Stimulated activated CD4-positive, alpha-beta T cell treated with anti-CD3 and anti-CD28 coated beads, TNF-alpha, amount 100 ng/mL, for 1 hour (primary cell): ENCODE measurements at places on chromosomes 13 and 19.

DNA sequence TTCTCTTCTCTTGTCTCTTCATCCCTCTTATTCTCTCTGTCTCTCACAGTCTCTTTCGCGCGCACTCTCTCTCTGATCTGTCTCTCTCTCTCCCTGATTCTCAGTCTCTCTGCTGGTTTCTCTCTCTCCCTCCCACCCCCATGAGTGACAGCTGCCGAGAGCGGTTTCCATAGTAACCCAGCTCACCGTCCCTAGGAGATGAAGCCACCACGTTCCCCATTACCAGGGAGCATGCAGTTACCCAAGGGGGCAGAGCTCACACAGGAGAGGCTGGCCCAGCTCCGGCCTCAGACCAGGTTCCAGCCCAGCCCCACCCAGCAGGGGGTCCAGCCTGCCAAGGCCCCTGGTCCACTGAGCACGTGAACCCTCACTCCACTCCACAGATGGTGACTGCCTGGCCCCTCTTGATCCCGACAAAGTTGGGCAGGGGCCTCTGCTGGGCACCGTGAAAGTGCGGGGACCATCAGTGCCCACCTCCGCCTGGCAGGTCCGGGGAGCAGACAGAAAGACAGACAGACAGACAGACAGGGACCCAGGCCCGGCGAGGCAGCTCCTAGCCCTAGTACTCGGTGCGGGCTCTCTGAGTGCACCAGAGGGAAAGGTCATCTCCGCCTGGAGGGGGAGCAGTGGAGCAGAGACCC lies 50.6 kb downstream of the CELF5 start:
- DNase-seq, result no peak

- no peak for DNase-seq
Observed at GRCh38 chr19:20321139-20321763, 154.2 kb downstream of the ZNF486 start.

DNA sequence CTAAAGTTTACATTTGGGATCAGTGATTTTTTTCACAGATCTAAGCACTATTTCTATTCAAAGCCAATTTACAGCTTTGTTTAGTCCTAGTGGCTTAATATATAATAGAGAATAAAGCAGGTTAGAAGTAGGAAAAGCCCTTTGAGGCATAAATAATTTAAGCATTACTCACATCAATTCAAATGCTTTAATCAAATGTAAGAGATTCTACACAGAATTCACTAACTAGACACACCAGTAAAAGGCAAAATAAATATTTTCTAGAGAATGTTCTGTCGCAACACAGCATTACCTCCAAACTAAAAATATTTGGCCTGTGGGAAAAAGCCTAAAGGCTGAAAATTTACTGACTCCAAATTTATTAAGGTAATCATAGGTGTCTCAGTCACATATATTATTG lies 31.3 kb downstream of the KCTD12 start:
- DNase-seq, result no peak

GRCh38 chr19:8469613-8470368 lies 25.0 kb downstream of the HNRNPM start:
- no peak for DNase-seq

- DNase-seq, result no peak
Observed at GRCh38 chr13:99346335-99347042, 39.3 kb upstream of the GPR183 start.

DNA sequence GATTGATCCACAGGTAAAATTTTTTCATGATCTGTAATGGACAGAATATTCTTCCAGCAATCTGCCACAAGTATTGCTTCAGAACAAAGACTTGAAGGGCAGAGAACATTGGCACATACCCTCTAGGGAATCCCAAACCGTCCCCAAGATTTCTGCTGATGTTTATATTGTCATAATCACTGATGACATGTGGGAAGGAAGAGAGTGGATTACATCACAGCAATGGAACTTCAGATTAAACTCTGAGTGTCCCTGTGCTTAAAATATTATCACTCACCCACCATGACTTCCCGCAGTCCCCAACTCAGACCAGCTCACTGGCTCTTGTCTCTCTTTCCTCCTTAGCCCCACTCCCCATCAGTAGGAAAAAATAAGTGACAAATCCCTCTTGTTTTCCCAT lies 8.5 kb upstream of the TPT1 start:
- DNase-seq, result no peak

DNA sequence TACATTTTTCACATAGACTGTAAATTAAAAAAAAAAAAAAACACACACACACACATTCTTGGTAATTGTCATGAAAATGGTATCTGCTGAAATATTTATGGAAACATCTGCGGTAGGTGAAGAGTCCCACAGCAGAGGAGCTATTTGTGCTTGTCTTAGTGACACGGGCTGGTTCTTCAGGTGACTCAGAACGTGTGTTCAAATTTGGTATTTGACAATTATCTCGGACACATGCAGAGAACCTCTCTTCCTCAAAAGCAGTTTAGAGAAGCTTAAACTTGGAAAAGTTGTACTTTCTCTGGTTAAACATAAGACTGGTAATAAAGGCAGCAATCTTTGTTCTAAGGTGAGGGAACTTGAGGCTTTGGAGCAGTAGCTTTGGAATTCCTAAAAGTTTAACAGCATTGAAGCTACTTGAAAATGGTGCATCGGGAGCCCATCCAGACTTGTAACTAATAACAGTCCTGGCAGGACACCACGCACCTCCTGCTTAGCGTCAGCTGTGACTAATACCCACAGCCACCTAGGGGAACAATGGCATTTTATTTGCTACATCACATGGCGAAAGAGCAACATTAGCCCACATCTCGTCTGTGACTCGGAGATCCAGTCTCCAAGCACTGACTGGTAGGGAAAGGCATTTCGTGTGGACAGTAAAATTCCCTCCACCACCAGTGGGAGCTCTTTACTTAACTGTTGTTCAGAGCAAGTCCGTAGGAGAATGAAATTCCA lies 1505.1 kb upstream of the SLC10A2 start:
- DNase-seq, result no peak

GRCh38 chr19:4916292-4917082 lies 7.2 kb downstream of the UHRF1 start:
- no peak for DNase-seq

GRCh38 chr19:19997656-19998268 lies 41.5 kb downstream of the ZNF682 start:
- no peak for DNase-seq

DNA sequence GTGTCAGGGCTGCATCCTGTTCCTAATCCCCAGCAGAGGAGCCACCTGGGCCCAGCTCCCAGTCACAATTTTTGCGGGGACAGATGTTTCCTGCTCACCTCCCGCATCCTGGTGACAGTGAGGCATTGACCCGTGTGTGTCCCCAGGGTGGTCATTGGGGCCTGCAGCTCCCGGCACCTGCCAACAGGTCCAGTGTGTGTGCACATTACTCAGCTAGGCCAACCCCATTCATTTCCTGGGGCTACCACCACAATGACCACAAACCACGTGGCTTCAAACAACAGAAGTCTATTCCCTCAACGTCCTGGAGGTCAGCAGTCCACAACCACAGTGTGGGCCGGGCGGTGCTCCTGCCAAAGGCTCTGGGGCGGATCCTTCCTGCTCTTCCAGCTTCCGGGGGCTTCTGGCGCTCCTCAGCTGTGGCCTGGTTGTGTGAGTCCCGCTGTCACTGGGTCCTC lies 11.9 kb upstream of the F2RL3 start:
- DNase-seq, result no peak

- DNase-seq, result no peak
Observed at GRCh38 chr13:48318821-48319511, 15.4 kb downstream of the RB1 start.

- no peak for DNase-seq
Observed at GRCh38 chr19:39372941-39373340, 18.0 kb downstream of the PAF1 start.

- no peak for DNase-seq
Observed at GRCh38 chr19:51948975-51949374, 21.7 kb downstream of the ZNF613 start.

DNA sequence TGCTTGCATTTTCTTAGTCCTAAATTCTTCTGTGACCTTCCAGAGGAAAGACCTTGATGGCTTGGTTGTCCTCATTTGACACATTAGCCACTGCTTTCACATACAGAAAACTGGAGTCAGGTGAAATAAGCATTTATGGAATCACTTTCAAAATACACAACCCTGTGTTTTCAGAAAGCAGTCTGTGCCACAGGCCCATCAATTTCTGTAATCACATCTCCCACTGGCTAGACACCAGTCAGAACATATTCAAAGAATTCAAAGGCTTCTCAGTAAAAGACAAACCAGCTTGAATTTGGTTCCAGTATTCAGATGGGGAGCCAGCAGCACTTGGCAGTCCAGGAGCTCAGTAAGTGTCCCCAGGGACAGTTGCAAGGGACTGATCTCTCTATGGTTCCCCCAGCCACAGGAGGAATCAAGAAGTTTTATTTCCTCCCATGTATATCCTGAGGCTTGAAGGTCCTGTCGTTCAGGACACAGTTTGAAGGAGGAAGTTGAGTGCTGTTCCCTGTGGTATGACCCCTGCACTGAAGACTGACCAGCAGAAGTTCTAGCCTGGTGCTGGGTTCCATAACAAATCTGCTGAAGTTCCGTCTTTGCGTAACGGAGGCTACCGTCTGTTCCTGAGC lies 214.3 kb downstream of the FOXO1 start:
- DNase-seq, result no peak

- no peak for DNase-seq
Observed at GRCh38 chr19:40303765-40304164, 18.6 kb upstream of the AKT2 start.
